CD4-positive, alpha-beta T cell treated with Interleukin-4 for 1 hour (primary cell): ENCODE measurements at places on chromosomes 1 and 21.

GRCh38 chr1:90809093-90809492, 92.0 kb upstream of the BARHL2 start:
- DNase-seq, result no peak

- no peak for DNase-seq
Observed at GRCh38 chr1:184860985-184861754, 106.5 kb upstream of the EDEM3 start.

- no peak for DNase-seq
Observed at GRCh38 chr1:8340448-8340847, 22.5 kb downstream of the SLC45A1 start.

GRCh38 chr1:38529946-38530345, 329.6 kb downstream of the RRAGC start:
- no peak for DNase-seq

DNA sequence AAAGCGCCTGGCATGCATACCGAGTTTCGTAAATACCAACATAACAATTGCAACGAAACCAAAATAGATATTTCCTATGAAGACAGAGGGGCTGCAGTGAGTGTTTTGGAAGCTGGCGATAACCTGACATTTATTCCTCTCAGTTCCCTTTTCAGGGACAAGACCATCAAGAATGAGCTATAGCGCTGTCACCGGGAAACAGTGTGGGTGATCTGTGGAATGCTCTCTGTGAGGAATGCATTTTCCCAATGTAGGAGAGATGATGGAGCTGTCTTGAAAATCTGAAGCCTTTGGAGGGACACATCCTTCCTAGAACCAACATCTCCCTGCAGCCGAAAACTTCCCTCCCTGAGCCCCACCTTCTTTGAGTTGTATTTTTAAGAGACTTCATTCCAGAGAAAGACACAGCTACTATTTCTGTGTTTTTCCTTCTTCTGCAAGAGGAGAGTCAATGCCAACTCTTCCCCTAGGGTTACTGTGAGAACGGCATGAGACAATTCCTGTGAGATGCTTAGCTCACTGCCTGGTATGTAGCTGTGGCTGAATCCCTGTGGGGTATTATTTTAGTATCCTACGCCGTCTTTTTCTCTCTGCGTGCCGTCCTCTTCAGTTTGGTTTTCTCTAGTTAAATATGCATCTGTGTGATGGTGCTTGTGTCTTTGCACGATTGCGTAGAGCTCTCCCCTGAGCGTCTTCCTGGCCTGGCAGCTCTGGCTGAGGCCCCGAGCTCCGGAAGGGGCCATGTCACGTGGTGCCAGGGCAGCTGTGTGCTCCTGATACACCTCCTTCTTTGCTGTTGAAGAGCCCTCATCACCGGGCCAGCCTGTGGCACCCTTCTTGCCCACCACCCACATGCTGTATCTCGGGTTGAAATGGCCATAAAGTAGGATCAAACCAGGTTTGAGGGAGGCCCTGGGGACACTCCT, 45.2 kb downstream of the AJAP1 start:
- no peak for DNase-seq

GRCh38 chr1:184568148-184568547, 181.3 kb downstream of the C1orf21 start:
- no peak for DNase-seq

DNA sequence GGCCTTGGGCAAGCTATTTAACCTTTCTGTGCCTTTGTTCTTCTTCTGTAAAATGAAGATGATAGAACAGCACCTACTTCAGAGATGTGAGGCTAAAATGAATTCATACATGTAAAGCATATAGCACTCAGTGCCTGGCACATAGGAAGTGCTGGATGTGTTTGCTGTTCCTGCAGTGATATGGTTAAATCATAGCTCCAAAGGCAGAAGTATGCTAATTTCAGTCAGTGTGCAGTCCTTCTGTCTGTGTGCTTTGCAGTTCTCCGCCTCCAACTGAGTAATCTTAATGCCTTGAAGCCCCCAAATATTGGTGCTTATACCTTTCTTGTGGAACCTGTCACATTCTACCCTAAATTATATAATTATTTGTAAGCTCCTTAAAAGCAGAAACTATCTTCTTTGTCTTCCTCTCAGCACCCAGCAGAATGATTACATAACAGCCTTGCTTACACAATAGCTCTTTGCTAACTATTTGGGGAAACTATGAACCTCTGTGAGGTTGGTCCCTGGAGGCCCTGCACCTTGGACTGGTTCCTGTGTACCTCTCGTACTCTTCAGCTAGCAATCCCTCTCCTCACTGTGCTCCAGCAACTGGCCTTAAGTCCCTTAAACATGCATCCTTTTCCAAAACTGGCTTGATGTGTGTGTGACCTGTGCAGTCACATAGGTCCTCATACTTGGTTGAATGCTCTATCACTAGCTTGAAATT, 57.0 kb upstream of the CACYBP start:
- no peak for DNase-seq

DNA sequence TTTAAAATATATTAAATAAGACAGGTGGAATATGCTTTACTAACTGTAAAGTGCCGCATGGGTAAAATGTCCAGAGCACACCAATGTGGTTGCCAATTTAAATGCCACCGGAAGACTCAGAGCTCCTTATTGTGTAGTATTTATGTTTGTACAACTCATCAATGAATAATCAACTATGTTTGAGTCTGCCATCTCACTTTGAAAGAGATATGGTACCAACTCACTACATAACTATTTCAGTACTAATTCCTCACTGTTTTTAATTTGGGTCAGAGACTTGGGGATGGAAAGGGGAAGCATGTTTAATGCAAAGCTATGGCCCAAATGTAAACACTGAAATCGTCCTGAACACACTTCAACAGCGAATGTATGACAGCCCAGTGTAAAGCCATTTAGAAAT, 144.8 kb downstream of the NR5A2 start:
- no peak for DNase-seq

DNA sequence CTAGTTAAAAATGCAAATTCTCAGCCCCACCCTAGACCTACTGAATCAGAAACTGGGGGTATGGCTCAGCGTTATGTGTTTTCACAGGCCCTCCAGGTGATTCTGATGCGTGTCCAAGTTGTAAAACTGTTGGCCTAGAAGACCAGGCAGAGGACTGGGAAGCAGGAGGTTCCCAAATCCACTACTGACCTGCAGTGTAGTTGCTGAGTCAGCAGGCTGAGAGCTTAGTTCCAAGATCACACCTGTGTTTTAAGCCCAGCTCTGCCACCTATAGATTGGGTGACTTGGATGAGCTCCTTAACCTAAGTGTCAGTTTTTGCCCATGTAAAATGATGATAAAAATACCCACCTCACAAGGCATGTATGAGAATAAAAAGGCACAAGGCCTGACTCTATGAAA, 4.1 kb downstream of the GRHL3 start:
- DNase-seq, result no peak
